ENCODE measurements at places on chromosomes 12 and 14. TPM values are rescaled to one million over a fixed set of nuclear protein-coding genes. Genes with fewer than 3 reads are reported as not detected.

- H3K36me3 ChIP-seq: no peaks in the 10 kb centered on the region
- peaks cover 26% of the 10 kb centered on the region for H3K4me1 ChIP-seq
- DNase-seq: peak; percentile 51
Observed at GRCh38 chr12:49296836-49297694, 2.1 kb downstream of the PRPH start.

TAS2R20 gene
- total RNA-seq: 7.5 TPM

DNA sequence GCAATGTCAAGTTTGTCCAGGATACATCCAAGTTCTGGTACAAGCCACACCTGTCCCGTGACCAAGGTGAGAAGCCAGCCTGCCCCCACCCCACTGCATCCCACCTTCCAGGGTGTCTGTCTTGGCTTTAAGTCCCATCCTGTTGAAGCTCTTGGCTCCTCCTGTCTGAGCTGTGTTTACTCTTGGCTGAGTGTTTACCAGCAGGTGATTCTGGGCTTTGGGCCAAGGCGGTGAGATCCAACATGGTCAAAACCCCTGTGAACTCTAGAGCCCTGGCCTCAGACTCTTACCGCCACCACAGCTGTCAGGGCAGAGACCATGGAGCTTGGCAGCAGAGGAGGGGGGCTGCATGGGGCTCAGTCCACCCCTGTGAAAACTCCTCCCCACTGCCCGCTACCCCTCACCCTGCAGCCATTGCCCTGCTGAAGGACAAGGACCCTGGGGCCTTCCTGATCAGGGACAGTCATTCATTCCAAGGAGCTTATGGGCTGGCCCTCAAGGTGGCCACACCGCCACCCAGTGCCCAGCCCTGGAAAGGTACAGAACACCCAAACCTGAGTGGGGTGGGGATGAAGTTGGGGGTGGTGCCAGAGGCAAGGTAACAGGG, 11.6 kb downstream of the TNS2 start:
- no peaks in the 10 kb centered on the region for H3K27me3 ChIP-seq
- peaks cover 11% of the 10 kb centered on the region for H3K36me3 ChIP-seq

DNA sequence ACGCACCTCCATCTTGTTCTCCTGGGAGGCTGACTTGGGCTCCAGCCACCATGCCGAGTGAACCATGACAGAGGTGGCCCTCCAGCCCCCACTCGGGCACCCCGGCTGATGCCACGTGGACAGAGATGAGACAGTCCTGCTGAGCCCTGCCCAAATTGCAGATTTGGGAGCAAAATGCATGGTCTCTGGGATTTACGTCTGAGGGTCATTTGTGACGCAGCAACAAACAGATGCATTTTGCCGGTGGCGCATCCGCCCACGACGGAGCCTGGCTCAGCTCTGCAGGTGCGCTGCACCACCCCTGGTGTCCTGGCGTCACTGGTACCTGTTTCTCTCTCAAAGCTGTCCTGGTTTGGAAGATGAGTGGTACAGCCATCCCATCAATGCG, 31.1 kb upstream of the INF2 start:
- no peak overlapping the region for H3K27ac ChIP-seq
- H3K4me1 ChIP-seq: peaks cover 13% of the 10 kb centered on the region
- DNase-seq: no peak
- no peaks in the 10 kb centered on the region for H3K36me3 ChIP-seq

FGF23 gene
- not detected for total RNA-seq

- no peaks in the 10 kb centered on the region for H3K36me3 ChIP-seq
- no peak overlapping the region for H3K27ac ChIP-seq
- H3K4me3 ChIP-seq: no peak overlapping the region
- H3K27me3 ChIP-seq: no peaks in the 10 kb centered on the region
- DNase-seq: no peak
Observed at GRCh38 chr14:68552602-68553001, 240.3 kb downstream of the ZFP36L1 start.

DNA sequence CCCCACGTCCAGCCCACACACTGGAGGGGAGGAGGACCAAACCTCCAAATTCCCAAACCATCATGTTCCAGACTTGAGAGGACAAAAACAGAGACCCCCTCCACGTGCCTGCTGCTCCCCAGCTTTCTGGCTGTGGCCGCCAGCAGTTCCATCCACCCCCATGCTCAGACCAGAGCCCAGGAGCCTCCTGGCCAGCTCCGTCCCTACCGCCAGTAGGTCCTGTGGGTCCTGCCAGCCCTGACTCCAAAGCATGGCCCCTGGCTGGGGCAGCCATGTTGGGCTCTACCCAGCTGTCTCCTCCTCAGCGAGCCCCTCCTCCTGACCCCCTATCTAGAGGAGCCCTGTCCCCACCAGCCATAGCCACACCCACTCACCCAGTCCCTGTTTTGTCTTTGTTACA, 227.3 kb upstream of the RTL1 start:
- H3K4me1 ChIP-seq: no peaks in the 10 kb centered on the region
- H3K27me3 ChIP-seq: no peaks in the 10 kb centered on the region
- no peak overlapping the region for H3K4me3 ChIP-seq
- no peak for DNase-seq
- no peak overlapping the region for H3K27ac ChIP-seq
- no peaks in the 10 kb centered on the region for H3K36me3 ChIP-seq

All from body of pancreas (tissue), 4 donors.